ENCODE measurements at places on chromosomes 2 and 18. TPM values are rescaled to one million over a fixed set of nuclear protein-coding genes. Genes with fewer than 3 reads are reported as not detected.

DNA sequence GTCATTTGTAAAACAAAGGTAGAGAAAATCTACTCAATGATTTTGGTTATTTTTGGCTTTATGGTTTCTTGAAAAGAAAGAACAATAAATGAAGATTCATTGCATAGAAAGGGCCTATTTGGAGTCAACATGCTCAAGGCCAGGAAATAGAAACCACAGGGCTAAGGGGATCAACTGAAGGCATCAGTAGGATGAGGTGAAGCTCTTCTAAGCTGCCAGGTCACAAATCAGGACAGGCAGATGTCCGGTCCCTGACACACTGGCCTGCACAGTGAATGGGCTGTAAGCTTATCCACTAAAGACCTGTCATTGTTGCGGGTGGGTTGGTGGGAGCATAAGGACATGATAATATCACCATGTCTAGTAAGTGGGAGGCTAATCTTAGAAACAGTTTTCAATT lies 31.6 kb upstream of the RNF138 start:
- DNase-seq, result no peak

- DNase-seq, result no peak
These were observed 232.8 kb downstream of the NYAP2 start for GRCh38 chr2:225632351-225632750.

- DNase-seq, result no peak
These were observed 145.5 kb downstream of the CALCRL start for GRCh38 chr2:187302586-187302985.

Gene ERMN
- not detected for total RNA-seq

DNA sequence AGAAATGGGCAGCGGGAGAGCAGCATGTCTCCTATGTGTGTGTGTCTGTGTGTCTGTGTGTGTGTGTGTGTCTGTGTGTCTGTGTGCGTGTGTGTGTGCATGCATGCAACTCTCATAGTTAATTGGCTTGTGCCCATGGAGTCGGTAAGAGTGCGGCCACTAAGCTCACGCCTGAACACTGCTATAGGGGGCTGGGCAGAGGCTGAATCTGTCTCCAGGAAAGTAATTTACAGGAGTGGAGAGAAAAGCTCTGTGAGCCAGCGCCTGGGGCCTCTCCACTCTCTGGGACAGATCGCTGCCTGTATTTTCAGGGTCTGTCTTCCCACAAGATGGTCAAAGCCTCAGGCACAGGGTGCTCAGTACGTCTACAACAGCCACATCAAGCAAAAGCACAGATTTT lies 553.4 kb downstream of the TNS1 start:
- DNase-seq, result no peak

GRCh38 chr2:230864122-230864604 lies 579 bp upstream of the ITM2C start:
- DNase-seq, result no peak

Gene EPB41L5
- total RNA-seq, result 18.4 TPM

- no peak for DNase-seq
These were observed 77.5 kb upstream of the ASB18 start for GRCh38 chr2:236341721-236342120.

DNA sequence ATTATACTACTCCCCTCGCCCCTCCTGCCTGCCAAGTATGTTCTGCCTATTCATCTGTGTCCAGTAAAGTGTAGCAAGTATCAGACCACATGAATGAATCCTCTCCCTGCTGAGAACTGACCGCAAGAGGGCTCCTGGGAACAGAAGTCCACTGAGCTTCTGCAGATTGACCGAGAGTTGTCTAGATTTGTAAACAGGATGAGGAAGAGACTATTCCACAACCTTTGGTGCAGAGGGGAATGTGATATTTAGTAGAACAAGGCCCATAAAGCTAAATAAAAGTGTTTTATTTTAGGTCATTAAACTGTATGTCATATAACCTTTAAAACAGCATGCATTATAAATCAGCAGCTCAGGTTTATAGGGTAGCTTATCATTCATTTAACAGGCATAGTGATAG lies 377.0 kb downstream of the DCC start:
- DNase-seq, result peak; percentile 0

DNA sequence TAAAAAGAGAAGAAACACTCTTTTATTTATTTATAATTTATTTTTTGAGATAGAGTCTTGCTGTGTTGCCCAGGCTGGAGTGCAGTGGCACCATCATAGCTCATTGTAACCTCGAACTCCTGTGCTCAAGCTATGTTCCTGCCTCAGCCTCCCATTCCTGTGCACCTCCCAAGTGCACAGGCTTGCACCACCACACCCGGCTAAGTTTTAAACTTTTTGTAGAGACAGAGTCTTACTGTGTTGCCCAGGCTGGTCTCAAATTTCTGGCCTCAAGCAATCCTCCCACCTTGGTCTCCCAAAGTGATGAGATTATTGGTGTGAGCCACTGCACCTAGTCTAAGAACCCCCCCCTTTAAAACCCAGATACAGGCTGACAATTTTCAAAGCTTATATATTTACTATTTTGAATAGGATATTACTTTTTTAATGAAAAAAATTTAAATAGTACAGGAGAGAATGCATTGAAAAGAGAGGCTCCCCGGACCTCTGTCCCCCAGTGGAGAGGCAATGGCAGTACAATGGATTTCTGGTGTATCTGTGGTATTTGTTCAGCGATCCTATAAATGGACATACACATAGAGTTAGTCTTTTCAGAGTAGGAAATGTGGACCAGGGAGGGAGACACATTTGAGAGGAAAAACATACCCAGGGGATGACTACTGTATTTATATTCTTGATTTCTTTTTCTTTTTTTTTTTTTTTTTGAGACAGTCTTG lies 48.1 kb upstream of the CNOT11 start:
- DNase-seq, result no peak

Gene TMEM17
- 7.6 TPM for total RNA-seq

DNA sequence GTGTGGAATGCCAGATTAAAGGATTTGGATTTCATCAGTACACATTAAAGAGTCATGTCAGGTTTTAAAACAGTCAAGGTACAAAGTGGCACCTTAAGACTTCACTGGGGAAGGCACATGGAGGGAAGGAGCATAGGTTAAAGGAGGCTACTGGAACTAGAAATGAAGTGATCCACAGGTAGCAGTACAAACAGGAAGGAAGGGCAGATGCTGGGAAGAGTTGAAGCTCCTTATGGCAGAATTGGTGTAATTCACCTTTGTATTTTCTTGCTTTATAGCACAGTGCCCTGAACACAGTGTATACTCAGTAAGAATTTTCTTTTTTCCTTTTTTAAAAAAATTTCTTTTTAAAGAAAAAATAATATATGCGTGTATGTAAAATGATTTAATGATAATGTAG lies 177.1 kb downstream of the BABAM2 start:
- no peak for DNase-seq

- no peak for DNase-seq
These were observed 49.6 kb downstream of the FARSB start for GRCh38 chr2:222606306-222606705.

Gene SLC5A7
- not detected for total RNA-seq

DNA sequence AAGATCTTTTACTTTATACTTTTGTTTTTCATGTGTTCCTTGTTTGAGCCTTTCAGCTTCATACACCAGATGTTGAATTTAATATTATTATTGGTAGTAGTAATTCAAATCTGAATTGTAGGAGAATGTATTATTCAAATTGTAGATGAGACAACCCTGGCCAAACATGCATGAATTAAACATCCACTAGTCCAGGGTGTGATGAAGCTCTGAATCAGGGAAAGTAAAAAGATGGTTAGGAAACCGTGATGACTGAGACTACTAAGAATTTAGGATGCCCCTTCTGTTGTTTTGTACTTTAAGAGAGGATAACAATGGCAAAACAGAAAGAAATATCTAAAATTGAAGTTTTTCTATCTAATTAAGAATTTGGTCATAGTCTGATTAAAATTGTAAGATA lies 227.8 kb upstream of the CDH2 start:
- no peak for DNase-seq

Gene OR6B2
- not detected for total RNA-seq

GRCh38 chr2:18593496-18593895 lies 4.1 kb upstream of the NT5C1B start:
- DNase-seq, result no peak

Gene PMAIP1
- total RNA-seq, result 16.5 TPM

GRCh38 chr2:38532366-38532765 lies 70.4 kb downstream of the HNRNPLL start:
- no peak for DNase-seq

Gene SERPINB12
- total RNA-seq, result not detected

- no peak for DNase-seq
These were observed 180.5 kb downstream of the SMAD7 start for GRCh38 chr18:48770243-48770642.

All from PC-9 (cell line).